ENCODE measurements at places on chromosomes 2 and 18.

DNA sequence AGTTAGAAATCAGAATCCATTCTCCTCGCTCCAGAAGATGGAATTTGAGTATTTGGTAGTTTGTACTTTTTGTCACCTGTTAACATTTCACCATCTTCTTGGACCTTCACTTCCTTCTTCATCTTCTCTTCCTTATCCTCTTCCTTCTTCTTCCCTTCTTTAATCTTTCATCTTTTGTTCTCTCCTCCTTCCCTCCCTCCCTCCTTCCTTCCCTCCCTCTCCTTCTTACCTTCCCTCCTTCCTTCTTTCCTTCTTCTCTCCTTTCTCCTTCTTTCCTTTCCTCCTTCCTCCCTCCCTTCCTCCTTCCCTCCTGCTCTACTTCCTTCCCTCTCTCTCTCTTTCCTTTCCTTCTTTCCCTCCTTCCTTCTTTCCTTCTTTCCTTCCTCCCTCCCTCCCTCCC lies 31.1 kb upstream of the LTBP1 start:
- no peak for DNase-seq

GRCh38 chr2:158253170-158253569 lies 151.5 kb downstream of the UPP2 start:
- DNase-seq = no peak

- no peak for DNase-seq
Observed at GRCh38 chr2:13332060-13332459, 615.3 kb downstream of the TRIB2 start.

GRCh38 chr2:65072181-65072970 lies 16.2 kb downstream of the CEP68 start:
- DNase-seq = no peak

DNA sequence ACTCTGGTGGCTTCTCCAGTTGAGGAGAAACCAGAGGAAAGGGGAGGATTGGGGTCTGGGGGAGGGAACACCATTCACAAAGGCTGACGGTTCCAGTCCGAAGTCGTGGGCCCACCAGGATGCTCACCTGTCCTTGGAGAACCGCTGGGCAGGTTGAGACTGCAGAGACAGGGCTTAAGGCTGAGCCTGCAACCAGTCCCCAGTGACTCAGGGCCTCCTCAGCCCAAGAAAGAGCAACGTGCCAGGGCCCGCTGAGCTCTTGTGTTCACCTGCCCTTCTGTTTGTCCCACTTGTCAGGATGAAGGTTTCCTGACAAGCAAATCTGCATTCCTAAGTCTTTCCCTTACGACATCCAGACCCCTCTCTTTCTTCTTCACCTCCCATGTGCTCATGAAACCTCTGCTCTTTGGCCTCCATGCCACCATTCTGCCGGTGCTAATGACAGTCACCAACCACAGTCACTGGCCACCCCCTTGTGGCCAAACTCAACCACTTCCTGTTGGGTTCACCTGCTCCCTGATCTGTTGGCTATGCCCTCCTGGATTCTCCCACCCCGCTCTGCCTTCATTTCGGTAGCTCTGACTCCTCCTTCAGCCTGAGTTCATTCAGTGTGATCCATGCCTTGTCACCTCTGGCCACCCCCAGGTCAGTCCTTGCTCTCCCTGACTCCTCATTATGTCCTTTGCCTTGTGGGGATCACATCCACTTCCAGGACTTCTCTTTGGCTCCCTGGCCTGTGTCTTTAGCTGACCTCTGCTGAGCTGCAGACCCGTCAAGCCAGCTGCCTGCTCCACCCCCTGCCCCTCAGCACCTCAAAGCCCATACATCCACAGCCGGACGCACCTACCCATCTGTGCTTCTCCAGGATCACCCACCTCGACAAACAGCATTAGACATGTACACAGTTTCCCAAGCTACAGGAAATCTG lies 17.6 kb downstream of the EMX1 start:
- DNase-seq = no peak

- DNase-seq = no peak
Observed at GRCh38 chr2:37669446-37669845, 2.0 kb downstream of the CDC42EP3 start.

DNA sequence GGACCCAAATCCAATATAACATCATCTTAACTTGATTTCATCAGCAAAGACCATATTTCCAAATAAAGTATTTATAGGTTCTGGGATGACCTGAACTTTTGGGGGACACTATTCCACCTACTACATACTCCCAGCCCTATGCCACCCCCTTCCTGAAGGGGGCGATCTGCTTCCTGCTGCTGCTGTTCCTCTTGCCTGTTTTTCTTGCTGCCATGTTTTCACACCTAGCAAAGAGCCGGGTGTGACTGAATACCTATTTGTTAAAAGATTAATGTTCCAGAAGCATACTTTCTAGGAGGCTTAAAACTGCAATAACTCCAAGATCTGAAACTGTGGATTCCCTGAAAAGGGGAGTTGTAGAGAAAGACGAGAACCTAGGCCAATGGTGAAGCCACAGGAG lies 89.7 kb downstream of the ICOS start:
- no peak for DNase-seq

DNA sequence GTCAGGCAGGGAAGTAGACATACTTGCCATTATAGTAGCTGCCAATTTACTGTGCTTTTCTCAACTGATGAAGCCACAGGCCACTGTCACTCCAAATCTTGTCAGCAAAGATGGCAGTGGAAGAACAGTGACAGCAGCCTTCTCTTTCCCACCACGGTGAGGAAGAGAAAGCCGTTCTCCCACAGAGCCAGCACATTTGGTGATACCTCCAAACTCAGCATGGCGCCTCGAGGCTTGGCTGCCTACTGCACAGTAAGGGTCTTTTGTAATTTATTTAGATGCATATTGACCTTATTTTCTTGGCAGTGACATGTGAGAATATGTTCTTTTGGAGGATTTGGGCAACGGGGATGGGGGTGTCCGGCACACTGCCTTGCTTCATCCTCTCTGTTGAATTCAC lies 117.2 kb upstream of the CDH20 start:
- no peak for DNase-seq

DNA sequence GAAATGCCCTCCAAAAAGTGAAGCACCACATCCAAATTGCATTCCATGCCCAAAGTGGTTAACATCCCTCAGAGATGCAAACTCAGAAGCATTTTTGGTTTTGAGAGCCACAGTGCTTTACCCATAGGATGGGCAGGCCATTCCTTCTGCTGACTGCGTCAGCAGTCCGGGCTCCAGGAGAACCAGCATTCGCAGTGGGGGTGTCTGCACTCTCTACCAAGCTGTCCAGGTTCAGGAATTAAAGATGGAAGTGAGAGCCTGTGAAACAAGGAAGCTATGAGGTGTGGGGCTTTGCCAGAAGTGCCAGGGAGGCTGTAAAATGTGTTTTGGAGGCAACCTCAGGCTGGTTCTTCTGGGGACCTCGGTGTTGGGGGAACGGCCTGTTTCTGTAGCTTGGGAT lies 205.7 kb downstream of the AGAP1 start:
- DNase-seq = no peak

DNA sequence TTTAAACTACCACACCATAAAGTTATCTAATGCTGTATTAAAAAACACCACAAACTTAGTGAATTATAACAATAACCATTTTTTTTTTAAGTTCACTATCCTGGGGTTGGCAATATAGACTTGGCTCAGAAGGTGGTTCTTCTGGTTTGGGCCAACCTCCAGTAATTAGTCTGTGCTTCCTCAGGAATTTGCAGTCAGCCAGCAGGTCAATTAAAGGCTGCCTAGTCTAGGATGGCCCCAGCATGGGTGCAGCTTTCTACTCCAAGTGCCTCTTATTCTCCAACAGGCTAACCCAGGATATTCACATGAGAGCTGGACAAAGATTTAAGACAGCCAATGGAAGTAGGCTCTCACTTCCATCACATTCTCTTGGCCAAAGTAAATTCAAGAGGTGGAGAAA lies 379.1 kb upstream of the FIGN start:
- DNase-seq = no peak

DNA sequence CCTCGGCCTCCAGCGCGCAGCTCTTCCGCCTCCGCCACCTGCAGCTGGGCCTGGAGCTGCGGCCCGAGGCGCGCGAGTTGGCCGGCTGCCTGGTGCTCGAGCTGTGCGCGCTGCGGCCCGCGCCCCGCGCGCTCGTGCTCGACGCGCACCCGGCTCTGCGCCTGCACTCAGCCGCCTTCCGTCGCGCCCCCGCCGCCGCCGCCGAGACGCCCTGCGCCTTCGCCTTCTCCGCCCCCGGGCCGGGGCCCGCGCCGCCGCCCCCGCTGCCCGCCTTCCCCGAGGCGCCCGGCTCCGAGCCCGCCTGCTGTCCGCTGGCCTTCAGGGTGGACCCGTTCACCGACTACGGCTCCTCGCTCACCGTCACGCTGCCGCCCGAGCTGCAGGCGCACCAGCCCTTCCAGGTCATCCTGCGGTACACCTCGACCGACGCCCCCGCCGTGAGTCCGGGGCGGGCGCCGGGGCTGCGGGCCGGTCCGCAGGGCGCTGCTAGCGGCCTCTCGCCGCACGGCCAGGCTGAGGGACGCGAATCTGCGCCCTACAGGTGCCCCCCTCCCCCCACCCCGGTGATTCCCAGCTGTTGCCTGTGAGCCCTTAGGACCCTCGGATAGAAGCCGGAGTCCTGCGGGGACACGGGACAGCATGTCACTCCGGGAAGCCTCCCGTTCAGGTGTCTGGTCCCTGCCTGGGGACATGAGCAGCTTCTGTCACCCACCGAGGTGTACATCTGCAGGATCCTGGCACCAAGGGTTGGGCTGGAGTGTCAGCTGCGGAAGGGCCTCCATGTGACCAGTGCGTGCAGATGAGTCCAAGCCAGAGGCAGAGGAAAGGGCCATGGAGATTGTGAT lies 616 bp downstream of the RNPEPL1 start:
- DNase-seq = no peak

GRCh38 chr18:61825386-61825785 lies 67.4 kb downstream of the RNF152 start:
- no peak for DNase-seq

DNA sequence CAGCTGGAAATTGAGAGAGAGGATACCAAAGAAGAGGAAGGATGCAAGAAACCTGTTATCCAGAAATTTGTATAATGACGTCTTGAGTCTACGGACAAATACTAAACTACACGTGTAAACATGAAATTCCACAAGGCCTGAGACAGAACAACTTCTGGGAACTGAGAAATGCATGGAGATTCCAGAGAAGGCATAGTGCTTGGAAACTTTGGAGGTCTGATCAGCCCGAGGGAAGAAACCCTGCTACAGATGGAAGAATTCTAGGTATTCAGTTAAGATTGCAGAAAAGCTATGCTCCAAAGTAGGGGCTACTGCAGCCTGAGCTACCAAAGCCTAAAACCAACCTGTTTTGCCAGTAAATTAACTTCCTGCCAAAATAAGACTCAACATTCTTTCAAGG lies 120.4 kb downstream of the PDCL3 start:
- no peak for DNase-seq
